ENCODE measurements at places on chromosomes 1 and 21. TPM values are rescaled to one million over a fixed set of nuclear protein-coding genes. Genes with fewer than 3 reads are reported as not detected.

DNA sequence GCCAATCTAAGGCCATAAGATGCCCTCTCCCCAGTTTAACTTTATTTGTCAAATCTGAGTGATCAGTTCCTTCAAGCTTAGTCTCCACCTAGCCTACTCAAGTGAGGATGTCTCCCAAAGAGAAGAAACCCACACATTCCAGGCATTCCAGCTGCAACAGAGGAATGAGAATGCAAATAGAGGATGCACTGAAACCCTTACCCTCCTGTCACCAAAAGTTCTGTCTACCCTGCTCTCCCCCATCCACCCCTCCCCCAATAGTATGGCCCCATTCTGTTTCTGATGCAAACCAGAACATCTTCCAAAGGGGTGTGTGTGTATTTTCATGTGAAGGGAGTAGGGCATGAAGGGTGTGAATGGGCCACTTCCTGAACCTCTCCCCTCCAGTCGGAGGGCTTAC lies 3.0 kb downstream of the DUSP23 start:
- no peak for DNase-seq

Gene EPHA10
- total RNA-seq: 0.32 TPM

DNA sequence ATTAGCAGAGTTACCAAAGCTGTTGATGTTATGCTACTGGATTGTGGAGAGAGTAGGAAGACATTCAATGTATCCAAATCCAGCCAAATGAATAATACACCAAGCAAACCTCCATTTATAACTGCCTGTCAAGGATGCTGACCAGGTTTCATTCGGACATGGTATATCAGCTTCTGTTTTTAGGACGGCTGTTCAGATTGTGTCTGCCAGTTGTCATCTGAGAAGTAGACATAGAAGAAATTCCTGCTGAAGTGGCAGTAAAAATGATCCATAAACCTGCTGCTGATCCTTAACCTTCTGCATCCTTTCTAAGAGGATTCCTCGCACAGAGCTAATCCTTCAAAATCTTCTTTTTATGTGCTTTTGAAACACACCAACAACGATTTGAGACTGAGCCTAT lies 663.6 kb upstream of the PLXNA2 start:
- DNase-seq: no peak

Gene TRAF3IP3
- total RNA-seq: 1.7 TPM

GRCh38 chr1:33875862-33876261 lies 12.0 kb downstream of the HMGB4 start:
- DNase-seq: no peak

Gene NCDN
- 22.8 TPM for total RNA-seq

DNA sequence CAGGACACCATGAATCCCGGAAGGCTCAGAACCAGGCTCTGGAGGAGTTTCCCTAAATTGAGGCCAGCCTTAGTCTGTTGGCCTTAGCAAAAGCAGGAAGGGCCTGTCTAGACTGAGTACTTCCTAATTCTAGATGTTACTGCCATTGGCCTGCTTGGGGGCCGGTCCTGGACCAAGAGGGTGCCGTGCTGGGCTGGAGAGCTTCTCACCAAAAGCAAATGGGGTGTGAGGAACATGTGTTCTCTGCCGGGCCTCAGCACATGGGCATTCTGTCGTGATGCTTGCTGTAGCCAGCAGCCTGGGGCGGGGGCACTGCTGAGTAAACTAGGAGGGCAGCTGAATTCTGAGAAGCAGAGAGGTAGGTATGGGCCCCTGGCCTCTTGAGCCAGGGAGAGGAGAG lies 35.7 kb upstream of the MAN1C1 start:
- DNase-seq: no peak

- no peak for DNase-seq
Measured at GRCh38 chr1:153542956-153543711, 2.4 kb upstream of the S100A5 start.

Gene MR1
- total RNA-seq: 5.3 TPM
